Erythroblast (primary cell): ENCODE measurements at places on chromosomes 5 and 9.

DNA sequence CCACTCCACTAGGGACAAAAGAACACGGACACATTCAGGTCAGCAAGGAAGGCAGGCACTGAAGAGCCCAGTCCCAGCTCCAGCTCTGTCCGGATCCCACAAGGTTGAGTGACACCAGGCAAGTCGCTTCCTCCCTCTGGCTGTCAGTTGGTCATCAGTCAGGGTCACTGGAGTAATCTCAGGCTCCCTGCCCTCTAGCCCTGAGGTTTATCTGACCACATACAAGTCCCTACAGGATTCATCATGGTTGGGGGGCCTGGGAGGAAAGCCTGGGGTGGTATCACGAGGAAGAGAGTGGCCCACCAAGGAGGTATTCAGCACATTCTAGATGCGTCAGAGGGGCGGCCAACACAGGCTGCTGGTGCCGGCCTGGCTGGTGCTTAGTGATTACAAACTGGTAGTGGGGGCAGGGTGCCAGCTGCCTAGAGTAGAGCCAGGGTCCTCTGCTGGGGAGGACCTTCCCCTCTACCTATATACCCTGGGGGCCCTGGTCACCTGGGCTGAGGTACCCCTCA lies 81.5 kb downstream of the SHB start:
- DNase-seq = no peak

DNA sequence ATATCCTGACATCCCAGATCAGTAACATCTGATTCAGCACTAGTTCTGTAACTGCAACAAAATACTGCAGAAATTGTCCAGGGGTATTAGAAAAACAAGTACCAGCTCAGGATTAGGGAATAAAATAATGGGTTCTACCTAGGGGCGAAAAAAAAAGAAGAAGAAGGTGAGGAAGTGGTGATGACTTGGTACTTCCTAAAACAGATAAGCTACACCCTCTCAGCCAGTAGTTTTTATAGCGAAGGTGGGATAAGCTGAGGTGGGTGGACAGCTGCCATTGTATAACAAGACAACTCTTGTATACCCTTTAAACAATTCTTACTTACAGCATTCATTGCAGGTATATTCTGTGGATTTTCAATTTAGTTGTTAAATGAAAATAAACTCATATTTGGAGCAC lies 19.1 kb downstream of the RAPGEF6 start:
- no peak for DNase-seq

DNA sequence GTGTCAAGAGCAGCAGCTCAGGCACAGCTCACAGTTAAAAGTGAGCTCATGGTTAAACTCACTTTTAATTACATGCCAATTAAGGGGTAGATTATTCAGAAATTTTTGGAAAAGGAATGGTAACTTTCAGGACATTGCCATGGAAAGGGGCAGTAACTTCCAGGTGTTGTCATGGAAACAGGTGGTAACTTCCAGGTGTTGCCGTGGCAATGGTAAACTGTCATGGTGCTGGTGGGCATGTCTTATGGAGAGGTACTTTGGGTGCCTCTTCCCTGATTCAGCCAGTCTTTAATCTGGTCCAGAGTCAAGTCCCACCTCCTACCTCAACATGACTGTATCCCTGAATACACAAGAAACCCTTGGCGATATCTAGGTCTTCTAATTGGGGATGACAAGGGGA lies 223.2 kb upstream of the TAS2R1 start:
- DNase-seq = no peak

DNA sequence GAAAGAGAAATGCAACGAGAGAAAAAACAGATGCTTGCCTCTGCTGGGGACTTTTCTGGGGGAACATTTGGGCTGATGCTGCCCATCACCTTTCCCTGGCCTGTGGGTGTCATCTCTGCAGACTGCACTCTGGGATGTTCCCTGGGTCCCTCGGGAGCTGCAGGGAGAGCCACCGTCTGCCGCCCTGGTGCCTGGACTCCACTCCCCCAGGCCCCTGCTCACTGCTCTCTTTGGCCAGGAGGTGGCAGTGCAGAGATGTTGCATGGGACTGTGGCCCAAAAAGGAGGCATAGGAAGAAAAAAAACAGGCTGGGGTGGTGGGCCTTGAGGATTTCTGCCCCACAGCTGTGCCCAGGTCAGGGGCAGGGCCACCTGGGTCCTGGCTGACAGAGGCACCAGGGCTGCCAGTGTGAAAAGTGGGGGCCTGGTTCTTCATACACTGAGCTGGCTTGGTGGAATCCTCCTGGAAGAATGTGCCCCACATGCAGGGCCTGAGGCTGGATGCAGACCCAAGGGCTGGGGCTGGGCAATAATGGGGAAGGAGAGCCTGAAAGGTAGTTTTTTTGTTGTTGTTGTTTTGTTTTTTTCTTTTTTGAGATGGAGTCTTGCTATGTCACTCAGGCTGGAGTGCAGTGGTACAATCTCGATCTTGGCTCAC lies 353.6 kb downstream of the SLIT3 start:
- DNase-seq = peak; percentile 36

DNA sequence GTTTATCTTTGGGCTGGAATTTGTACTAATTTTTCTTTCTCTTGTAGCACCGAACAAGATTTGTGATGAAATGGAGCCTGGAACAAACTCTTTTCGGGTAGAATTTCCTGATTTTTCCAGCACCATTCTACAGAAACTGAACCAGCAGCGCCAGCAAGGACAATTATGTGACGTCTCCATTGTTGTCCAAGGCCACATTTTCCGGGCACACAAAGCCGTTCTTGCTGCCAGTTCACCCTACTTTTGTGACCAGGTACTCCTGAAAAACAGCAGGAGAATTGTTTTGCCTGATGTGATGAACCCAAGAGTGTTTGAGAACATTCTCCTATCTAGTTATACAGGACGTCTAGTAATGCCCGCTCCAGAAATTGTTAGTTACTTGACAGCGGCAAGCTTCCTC lies 27.6 kb downstream of the ZBTB43 start:
- no peak for DNase-seq

- no peak for DNase-seq
Observed at GRCh38 chr9:137970098-137970497, 92.5 kb downstream of the CACNA1B start.

DNA sequence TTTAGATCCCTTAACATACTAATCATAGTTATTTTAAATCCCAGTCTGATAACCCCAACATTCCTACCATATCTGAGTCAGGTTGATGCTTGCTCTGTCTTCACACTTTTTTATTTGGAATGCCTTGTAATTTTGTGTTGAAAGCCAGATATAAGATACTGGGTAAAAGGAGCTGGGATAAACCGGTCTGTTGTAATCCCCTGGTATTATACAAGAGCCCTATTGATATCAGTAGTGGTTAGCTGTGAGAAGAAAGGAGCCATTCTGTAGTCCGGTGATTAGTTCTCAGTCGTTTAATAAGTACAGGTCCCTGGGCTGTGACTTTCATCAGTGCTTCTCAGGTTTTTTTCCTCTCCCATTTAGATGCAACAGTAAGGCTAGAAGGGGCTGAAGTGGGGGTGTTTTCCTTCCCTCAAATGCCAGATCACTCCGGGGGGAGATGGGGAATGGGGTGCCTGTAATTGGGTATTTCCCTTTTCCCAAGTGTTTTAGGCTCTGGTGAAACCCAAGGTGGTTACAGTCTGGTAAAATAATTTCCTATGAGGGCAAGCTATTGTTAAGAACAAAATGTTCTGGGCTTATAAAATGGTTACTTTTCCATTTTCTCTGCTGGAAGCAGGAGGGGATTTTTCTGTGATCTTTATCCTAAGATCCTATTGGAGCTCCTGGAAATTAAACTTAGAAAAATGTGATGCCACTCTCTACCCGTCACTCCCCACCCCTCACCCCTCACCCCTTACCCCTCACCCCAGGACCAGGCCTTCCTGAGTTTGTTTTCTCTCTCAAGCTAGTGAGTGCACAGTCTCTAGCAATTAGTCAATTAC lies 72.7 kb downstream of the KCNN2 start:
- no peak for DNase-seq

DNA sequence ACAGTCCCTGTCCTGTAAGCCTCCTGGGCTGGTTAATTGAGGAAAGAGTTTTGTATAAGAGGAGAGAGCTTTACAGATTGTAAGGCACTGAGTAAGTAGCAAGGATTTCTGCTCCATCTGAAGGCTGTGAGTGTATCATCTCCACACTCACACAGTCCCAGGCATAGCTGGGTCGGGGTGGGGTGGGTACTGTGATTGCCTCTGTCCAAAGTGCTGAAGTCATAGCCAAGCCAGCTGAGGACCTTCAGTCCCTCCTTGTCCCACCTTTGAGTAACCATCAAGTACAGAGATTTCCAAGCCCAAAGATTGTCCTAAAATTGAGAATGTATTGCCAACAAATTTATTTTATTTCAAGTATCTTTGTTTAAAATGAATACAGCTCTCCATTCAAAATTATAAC lies 5.5 kb upstream of the DNAJB5 start:
- peak; percentile 30 for DNase-seq

DNA sequence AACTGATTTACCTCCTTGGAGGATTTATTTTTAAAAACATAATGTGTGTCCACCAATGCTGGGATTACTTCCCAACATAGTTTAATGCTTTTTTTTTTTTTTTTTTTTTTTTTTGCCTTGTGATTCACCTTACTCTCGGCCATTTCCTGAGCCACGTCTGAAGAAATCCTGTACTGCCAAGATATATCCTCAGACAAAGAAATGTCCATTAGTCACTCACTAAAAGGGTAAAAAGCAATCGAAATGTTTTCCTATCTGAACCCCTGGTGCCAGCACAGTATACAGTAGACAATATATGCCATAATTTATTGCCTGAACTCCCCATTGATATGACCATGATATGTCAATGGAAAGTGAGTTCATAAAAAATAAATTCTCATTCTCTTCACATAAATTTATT lies 344.1 kb downstream of the BNC2 start:
- DNase-seq = no peak

GRCh38 chr5:131263648-131264450 lies at the start of gene CDC42SE2:
TSS of gene CDC42SE2 (plus strand) at chr5:131264053. CDS start at chr5:131359494, 95,441 bp downstream.
- DNase-seq = peak; percentile 94

DNA sequence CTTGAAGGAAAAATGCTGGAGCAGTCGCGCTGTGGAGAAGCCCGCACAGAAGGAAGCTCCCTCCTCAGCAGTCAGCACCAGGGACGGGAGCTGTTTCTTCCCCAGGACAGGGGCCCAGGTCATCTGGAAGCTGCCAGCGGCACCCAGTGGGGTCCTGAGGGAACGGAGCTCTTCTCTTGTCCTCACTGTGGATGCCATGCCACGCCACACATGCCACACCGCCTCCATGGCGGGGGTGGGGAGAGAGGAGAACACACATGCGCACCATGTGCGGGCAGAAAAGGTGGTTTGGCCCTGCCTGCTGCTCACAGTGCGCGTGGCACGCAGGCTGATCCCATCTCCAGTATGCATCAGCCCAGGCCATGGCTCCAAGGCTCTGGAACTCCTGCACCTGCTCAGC lies 41.7 kb upstream of the ZNF354B start:
- DNase-seq = no peak

- no peak for DNase-seq
Observed at GRCh38 chr5:134536876-134537275, 11.4 kb downstream of the JADE2 start.

DNA sequence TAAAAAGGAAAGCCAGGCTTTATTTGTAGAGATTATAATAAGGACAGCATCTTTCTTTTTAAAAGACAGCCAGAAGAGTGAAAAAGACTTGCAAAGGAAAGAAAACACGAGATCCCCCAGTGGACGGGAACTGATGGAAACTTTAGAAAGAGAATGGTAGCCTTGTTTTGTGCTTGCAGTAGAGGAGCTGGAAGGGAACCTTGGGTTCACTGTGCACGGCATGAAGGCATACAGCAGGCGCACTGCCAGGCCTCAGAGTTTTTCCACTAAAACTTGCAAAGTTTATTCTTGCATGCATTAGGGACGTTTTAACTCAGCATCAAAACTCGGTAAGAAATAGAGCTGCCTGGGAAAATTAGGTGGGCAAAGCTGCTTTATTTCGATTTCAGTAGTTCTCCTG lies 248.6 kb downstream of the IRX1 start:
- no peak for DNase-seq

- no peak for DNase-seq
Observed at GRCh38 chr5:78993165-78993564, 8.1 kb upstream of the ARSB start.

DNA sequence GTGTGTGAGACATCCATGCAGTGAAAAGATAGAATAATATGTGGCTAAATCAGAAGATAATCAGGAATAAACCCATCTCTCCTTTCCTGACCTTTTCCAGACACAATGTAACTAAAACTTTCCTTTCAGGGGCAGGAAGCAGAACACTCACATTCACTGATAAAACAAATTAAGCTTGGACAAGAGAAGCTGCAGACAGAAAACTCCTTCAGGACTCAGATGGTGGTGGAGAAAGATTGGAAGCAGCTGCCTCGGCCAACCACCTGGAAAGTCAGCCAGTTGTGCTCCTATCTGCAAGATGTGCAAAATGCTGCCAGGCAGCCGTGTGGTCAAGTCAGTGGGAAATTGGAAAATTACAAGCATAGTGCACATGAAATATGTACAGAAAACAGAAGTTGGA lies 26.9 kb downstream of the RASEF start:
- no peak for DNase-seq
